MCF 10A (cell line): ENCODE measurements at places on chromosomes 5 and 9.

DNA sequence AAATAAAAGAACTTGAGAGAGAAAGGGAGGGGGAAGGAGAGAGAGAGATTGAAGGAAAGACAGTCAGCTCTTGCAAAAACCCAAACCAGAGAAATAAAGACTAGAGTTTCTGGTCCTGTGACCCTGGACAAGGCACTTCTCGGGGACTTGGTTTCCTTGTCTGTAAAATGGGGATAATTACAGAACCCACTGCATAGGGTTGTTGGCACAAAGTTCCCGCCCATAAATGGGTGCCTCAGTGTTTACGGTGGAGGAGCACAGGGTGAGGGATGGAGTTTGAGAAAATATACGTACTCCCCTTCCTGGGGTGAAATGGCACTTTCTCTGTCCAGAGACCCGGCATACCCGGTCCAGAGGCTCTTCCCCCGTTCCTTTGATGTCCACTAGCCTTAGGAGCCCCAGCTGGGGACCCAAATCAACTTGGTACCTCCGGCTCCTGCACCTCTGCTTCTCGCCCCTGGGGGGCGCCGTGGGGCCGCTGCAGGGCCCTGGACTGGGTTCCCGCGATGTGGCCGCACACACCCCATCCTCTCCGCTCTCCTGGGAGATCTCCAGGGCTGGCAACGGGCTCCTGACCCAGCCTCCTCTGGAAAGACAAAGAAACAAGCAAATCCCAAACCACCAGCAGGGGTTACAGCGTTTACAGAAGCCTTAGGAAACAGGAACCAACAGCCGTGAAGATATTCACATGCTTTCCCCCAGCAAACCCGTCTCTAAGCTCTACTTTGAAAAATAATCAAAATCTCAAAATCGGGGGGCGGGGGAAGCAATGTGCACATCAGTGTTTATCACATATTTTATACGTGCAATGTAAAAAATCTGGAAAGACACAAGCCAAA, 26.3 kb downstream of the PTGES start:
- H3K27me3 ChIP-seq = no peaks in the 10 kb centered on the region
- no peak overlapping the region for H3K27ac ChIP-seq
- H3K36me3 ChIP-seq = peaks cover 6% of the 10 kb centered on the region
- peak; percentile 79 for DNase-seq
- no peaks in the 10 kb centered on the region for H3K4me1 ChIP-seq
- H3K4me3 ChIP-seq = no peak overlapping the region

DNA sequence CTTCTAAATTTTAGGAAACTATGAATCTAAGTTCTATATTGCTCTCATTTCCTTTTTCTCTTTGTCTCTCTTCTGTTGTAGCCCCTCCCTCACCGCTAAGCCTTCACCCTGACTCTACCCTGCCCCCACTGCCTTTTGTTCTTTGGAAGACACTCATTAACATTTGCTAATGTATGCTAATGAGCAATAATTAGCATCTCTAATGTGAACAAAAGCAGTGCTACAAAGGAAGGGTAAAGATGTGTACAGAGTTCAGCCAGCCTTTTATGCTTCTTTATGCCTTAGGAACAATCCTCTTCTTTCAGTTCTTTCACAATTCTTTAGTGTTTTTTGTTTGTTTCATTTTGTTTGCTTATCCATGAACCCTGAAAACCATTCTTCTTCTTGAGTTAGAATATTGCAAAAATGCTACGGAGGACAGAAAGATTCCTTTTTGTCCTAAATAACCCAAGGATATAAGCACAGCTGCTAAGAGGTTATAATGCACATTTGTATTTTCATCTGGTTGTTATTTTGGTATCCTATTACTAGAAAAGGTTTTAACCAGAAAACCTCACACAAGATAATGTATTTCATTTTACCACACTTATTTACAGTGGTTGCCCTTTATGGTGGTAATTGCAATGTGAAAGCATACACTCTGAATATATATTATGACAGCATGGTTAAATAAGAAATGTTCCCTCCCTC, 159.3 kb downstream of the TMC1 start:
- no peaks in the 10 kb centered on the region for H3K36me3 ChIP-seq
- no peak for DNase-seq
- H3K4me3 ChIP-seq = no peak overlapping the region
- peaks cover 4% of the 10 kb centered on the region for H3K4me1 ChIP-seq
- no peak overlapping the region for H3K27ac ChIP-seq
- H3K27me3 ChIP-seq = no peaks in the 10 kb centered on the region

- H3K4me1 ChIP-seq = no peaks in the 10 kb centered on the region
- H3K27me3 ChIP-seq = peaks cover 12% of the 10 kb centered on the region
- no peak overlapping the region for H3K4me3 ChIP-seq
Measured at GRCh38 chr9:121537283-121537682, 37.6 kb upstream of the GGTA1 start.

DNA sequence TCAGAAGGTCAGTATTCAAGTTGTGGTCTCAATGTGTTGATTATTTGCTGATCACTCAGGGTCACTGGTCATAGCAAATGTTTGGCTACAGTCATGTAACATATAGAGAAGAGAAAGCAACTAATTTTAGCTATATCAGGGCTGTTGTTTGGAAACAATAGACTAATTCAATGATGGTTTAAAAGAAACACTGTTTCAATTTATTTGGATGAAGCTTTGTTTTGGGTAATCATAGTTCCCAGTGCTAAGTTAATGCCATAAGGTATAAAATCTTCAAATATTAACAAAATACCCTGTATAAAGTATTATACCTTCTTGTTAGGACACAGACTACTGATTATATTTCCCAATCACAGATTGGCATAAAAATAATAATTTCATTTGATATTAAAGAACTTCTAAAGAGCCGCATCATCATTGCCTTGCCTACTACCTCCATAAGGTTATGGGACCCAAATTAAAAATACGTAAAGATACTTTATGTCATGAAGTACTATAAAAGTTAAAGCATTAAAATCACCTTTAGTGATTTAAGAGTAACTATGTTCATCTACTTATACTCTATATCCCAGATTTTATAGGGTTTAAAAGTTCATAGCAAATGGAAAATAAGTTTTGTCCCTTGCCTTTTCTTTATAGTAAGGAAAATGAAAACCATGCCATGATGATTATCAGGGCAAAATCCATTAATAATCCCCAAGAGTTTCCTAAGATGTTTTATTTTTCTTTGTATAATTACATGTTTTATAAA, 6.0 kb downstream of the NR3C1 start:
- H3K27ac ChIP-seq = peak overlapping the region; percentile 99
- DNase-seq = peak; percentile 55

GRCh38 chr5:56329652-56330051, 96.5 kb upstream of the ANKRD55 start:
- H3K4me3 ChIP-seq = no peak overlapping the region
- peak; percentile 27 for DNase-seq
- no peaks in the 10 kb centered on the region for H3K27me3 ChIP-seq
- H3K27ac ChIP-seq = peak overlapping the region; percentile 84

DNA sequence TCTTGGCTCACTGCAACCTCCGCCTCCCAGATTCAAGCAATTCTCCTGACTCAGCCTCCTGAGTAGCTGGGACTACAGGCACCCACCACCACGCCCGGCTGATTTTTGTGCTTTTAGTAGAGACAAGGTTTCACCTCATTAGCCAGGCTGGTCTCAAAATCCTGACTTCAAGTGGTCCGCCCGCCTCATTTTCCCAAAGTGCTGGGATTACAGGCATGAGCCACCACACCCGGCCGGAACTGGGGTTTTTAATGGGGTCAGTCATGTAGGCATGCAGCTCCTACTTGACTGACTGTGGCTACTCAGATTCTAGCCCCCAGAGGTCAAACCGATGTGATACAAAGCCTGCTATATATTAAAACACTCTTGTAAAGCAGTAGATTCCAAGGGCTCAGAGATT, 631.7 kb downstream of the MAT2B start:
- no peak overlapping the region for H3K4me3 ChIP-seq
- H3K36me3 ChIP-seq = no peaks in the 10 kb centered on the region
- no peak overlapping the region for H3K27ac ChIP-seq

GRCh38 chr5:176703857-176704256, 56.6 kb downstream of the TSPAN17 start:
- no peak overlapping the region for H3K27ac ChIP-seq
- H3K4me1 ChIP-seq = no peaks in the 10 kb centered on the region
- no peak overlapping the region for H3K4me3 ChIP-seq
- no peak for DNase-seq
- peaks cover 88% of the 10 kb centered on the region for H3K27me3 ChIP-seq

- DNase-seq = no peak
- H3K27ac ChIP-seq = no peak overlapping the region
- H3K4me3 ChIP-seq = no peak overlapping the region
Measured at GRCh38 chr5:110751902-110752762, 13.3 kb downstream of the SLC25A46 start.

- H3K36me3 ChIP-seq = peaks cover 20% of the 10 kb centered on the region
- peaks cover 61% of the 10 kb centered on the region for H3K4me1 ChIP-seq
- no peak overlapping the region for H3K4me3 ChIP-seq
- no peaks in the 10 kb centered on the region for H3K27me3 ChIP-seq
- no peak for DNase-seq
- no peak overlapping the region for H3K27ac ChIP-seq
Measured at GRCh38 chr5:6719417-6719816, 6.2 kb downstream of the TENT4A start.

DNA sequence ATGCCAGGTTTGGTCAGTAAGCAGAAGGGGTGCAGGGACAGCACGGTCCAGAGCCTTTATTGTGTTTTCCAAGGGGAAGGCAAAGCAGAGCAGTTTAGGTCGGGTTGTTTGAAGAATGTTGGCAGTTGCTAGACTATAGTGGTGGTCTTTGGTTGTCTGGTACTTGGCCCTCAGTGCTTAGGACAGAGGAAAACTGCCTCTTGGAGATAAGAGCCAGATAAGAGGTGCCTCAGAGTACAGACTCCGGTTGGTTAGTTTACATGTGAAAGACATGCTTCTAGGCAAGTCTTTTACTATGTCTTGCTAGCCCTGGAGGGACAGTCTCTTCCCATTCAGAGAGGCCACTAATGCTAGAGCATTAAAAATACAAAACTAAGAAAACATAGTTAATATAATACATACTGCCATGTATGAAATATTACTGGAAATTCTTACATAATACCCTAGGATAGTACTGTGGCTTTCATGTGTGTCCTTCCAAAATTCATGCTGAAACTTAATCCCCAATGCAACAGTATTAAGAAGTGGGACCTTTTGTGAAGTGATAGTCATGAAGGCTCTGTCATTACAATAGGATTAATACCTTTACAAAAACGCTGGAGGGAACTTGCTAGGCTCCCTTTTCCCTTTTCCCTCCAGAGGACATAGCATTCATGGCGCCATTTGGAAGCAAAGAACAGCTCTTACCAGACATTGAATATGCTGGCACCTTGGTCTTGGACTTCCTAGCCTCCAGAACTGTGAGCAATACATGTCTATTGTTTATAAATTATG, 280.4 kb downstream of the TMEM167A start:
- H3K27ac ChIP-seq = no peak overlapping the region
- H3K4me3 ChIP-seq = no peak overlapping the region
- no peaks in the 10 kb centered on the region for H3K36me3 ChIP-seq
- DNase-seq = no peak
- no peaks in the 10 kb centered on the region for H3K4me1 ChIP-seq

DNA sequence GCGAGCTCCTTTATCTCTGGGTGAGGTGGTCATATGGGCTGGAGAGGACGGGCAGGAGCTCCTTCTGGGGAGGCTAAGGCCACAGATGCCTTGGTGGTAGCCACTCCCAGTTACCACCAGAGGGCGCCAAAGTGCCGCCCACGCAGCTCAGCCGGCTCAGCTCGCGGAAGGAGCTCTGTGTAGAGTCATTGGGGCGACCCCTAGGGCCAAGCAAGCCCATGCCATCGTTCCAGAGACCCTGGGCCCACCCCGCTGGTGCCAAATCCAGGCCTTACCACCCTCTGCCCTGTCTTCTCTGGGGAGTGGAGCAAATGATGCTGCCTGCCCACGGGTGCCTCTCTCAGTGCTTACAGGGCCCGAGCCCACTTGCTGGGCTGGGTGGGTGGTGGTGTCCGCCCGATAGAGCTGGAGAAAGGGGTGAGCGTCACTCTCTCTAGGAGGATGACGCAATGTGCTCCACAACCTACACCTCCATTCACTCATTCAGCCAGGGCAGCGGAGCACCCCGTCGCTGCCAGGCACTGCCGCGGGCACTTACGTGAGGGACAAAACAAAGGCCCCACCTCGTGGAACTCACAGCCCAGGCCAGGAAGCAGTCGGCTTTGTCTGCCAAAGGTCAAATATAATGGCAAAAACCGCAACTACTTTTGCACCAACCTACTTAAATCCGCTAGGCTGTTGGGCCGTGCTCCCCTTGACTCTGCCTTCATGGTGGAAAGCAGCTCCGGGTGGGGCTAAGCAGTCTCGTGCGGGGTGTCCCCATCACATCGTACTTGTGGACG, 13.8 kb downstream of the TSPAN17 start:
- peaks cover 17% of the 10 kb centered on the region for H3K27me3 ChIP-seq
- H3K4me3 ChIP-seq = no peak overlapping the region
- peaks cover 14% of the 10 kb centered on the region for H3K36me3 ChIP-seq
- peak; percentile 81 for DNase-seq

GRCh38 chr9:3497401-3497800, 28.4 kb downstream of the RFX3 start:
- H3K27ac ChIP-seq = no peak overlapping the region
- no peaks in the 10 kb centered on the region for H3K27me3 ChIP-seq
- DNase-seq = no peak
- peaks cover 11% of the 10 kb centered on the region for H3K4me1 ChIP-seq
- H3K36me3 ChIP-seq = peaks cover under 1% of the 10 kb centered on the region
